Nucleus accumbens (tissue), 56 donors: ENCODE measurements at places on chromosomes 3 and 15.

GRCh38 chr3:189978753-189979152 lies 141.9 kb downstream of the P3H2 start:
- no peak for DNase-seq

DNA sequence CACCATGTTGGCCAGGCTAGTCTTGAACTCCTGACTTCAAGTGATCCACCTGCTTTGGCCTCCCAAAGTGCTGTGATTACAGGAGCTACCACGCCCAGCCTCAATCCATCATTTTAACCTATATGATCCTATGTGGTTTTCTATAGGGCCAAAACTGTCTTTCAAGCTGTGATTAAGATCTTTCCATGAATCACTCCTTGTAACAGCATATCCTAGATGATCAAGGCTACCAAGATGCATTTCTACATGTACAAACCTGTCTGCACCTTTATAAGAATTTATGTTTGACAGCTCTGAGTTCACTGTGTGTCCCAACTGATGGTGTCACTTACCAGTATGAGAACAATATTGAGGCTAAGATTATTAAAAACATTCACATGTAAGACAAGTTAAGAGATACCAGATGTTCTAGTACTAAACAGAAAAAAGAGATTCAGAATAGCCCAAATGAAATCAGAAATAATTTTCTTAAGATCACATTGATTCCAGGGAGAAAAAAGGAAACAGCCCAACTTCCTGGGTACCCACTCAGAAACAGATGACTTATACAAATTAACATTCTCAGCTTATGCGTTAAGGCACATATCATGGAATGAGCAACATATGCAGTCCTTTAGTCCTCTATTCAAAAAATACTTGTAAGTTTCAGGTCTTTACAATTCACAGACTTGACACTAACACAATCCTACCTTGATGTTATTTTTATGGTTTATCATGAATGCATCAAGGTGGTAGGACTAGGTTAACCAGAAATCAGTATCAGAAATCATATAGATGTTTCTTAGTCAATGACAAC lies 24.8 kb upstream of the PPIB start:
- no peak for DNase-seq

DNA sequence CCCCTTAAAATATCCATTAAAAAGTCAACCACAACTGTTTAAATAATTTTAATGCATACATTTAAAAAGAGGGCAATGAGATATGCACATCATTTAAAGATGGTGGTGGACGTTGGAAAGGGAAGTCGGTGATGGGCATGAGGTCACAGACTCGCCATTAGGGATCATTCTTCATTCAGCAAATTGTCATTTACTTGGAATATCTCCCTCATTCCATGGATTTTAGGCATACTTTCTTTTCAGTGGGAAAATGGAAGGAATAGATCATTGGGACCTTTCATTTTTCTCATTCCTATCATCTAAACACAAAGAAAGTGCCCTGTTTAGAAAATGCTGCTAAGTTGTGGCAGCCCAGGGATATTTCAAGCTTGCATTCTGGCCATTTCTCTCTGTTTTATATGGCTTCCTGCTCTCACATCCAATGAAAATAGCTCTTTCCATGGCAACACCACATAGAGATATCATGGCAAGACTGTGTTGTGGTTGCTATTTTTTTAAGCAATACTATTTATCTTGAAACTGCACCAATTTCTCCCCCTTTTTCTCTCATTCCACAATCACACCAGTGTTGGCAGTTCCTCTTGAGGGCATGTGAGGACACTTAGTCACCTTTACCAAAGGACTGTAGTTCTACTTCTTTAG lies 40.7 kb upstream of the LMCD1 start:
- DNase-seq: no peak

DNA sequence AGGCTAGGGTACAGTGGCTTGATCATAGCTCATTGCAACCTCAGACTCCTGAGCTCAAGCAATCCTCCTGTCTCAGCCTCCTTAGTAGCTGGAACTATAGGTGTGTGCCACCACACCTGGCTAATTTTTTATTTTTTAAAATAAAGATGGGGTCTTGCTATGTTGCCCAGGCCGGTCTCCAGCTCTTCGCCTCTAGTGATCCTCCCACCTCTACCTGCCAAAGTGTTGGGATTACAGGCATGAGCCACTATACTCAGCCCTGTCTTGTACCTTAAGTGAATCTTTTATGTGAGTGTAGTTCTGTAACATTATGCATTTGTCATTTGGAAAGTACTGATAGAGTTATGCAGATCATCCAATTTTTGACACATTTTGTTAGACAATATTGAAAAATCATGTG lies 66.9 kb upstream of the C15orf39 start:
- no peak for DNase-seq

- no peak for DNase-seq
Measured at GRCh38 chr3:61812517-61812916, 251.1 kb downstream of the PTPRG start.

DNA sequence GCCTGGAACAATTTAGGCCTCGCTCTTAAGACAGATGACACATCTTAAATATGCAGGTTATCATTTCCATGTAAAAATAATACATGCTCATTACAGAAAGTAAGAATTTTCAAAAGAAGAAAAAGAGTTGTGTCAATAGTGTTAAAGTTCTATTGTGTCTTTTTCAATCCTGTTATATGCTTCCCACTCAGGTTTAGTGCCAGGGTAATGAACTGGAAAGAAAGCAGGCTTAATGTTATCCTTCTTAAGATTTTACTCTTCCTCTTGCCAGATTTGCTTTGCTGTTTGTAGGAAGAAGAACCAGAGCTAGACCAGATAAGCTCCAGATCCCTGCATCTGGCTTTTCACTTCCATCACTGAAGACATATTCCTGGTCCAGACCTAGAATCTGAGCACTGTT lies 128.6 kb downstream of the TPRG1 start:
- no peak for DNase-seq

DNA sequence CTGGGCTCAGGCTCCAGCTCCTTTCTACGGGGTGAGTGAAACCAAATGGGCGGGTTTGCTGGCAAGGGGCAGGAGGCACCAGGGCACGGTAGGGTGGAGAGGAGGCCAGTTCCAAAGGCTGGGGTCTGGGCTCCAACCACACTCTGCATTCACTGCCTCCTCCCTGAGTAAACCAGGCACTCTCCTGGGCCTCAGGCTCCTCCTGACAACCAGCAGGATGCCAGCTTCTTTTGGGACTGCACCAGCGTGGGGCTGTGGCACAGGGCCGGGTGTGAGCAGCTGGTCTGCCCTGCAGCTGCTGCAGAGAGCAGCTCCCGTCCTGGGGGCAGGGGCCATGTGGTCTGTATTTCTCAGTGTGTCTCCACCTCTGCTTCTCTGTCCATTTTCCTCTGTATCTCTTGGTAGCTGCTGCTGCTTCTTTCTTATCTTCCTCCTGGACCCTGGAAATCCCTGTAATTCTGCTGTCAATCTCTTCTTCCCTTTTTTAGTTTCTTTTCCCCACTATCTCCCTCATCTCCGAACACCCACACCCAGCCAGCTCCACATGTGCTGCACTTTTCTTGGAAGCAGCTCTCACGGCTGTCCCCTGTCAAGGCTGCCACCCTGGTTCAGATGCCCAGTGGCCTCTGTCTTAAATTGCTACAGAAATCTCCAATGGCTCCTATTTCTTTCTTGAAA lies 54.9 kb upstream of the TBC1D21 start:
- DNase-seq: no peak

DNA sequence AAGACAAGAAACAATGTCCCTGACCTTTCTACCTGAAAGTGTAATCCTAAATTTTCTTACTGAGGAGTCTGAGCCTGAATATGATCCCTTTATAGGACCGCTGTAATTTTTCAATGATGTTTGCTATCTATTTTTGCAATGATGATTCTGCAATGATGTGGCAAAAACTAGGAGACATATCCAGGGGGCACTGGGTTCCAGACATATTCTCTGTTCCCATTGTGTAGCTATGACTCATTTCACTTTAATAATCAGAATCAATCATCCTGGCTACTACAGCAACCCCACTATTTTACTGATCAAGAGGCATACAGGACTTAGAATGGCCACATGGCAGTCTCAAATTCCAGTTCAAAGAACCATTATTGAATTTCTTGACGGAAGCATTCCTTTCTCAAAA lies 85.9 kb downstream of the AQR start:
- DNase-seq: no peak

DNA sequence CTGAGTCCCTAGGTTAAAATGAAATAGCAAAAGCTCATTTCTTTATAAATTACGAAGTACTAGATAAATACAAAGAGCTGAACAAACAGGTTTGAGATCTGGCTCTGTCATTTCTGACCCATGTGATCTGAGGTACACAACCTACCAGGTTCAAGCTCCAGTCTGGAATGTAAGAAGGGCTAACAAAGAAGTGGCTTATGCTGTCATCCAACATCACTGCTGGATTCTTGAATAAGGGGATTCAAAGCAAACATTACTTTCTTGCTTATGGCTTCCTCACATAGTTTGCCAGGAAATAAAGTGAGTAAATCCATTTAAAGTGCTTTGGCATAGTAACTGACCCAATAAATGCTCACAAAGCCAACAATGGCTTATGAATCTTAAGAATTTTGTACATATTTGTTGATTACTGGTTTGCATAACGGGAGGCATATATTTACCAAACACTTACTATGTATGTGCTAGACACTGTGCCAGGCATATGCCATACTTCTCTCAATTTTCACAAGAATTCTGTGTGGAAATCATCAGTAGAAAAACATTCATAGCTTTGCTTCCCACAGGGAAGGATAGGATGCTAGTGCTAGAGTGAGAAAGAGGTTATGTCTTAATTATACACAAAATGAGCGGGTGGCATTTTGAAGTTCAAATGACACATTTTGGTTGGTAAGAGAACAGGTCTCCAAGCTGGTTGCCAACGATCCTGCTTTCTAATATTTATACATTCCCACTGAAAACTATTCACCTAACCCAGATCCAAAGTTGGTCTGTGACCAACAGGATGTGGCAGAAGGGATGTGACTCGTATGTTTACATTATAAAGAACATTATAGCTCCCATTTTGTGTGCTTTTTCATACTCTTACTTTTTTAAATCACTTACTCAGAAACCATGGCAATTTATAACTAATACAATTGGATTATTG lies 38.7 kb upstream of the CSPG5 start:
- DNase-seq: no peak

DNA sequence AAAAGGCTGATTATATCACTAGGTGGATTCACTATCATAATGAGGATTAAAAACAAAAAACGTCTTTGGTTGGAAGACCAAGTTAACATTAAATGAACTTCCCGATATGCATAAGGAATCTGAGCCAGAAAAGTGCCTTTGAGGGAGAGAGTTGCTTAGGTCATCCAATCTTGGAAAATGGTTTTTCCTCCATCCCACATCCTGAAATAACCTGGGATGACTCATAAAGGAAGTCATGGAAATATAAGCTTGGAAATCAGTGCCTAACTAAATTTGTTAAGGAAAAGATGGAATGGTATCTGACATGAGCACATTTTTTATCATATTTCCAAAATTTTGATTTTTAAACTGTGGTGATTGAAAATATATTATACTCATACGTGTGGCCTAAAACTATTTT lies 66.0 kb downstream of the KBTBD8 start:
- DNase-seq: no peak

GRCh38 chr3:89260721-89261120 lies 153.3 kb downstream of the EPHA3 start:
- no peak for DNase-seq

- no peak for DNase-seq
Measured at GRCh38 chr3:24963762-24964625, 464.1 kb upstream of the RARB start.

DNA sequence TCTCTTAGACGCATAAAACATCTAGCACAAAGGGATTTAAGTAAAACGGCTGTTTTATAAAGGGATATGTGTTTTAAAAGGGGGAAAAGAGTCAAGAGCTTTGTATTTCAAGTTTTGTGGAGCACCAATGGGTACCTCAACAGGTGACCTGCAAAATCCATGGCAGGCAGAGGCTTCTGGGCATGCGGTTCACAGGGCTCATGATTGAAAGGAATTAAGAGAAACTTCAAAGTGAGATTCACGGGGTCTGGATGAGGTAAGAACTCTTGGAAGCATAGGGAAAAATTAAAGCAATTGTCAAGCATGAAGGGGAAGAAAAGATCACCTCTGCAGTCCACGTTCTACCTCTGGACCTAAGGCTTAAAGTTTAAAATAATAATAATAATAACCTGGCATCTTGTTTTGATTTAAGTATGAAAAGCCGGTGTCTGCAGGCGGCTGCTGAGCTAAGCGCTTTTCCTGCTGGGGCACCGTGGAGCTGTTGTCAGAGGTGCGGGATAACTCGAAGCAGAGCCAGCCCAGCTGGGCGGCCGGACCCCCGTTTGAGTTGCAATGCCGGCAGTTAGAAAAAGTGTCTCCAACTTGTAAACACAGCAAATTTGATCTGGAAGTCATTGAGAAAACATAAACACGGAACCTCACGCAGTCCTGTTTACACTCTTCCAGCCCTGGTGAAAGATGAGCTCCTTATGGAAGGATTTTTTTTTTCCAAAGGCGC lies 40.5 kb downstream of the HES1 start:
- DNase-seq: no peak

DNA sequence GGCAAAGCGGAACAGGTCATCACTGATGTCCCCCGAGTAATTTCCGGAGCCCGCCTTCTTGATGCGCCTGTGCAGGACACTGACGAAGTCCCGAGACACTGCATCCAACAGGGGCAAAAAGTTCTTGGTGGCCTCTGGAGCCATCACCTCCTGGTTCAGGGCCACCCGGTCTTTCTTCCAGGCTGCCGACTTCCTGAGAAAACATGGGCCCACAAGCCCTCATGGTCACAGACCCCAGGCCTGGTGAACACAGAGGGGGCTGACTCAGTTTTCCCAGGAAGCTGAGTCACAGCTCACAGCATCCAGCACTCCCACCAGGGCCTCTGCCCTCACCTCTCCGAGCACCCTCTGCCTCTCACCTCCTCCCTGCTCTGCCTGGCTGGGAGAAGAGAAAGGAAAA lies 22.4 kb downstream of the CYP11A1 start:
- no peak for DNase-seq

GRCh38 chr15:59399465-59400102 lies 26.9 kb upstream of the MYO1E start:
- DNase-seq: no peak

- no peak for DNase-seq
Measured at GRCh38 chr15:68435966-68436365, 4.0 kb upstream of the ITGA11 start.

DNA sequence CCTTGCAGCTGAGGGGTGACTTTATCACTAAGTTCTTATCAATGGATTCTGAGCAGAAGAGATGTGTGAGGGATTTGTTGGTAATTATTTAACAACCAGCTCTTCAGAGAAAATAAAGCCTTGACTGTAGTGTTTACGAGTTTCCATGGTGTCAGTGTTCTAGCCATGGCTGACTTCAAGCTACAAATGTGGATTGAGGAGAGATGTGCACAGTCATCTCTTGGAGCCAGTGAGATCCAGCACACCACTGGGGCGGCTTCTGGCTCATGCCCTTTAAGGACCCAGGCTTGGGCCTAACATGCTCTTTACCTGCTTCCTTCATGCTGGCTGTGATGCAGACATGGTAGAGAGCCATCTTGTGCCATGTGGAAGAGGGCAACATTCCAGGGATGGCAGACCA lies 145.6 kb upstream of the MRPS22 start:
- DNase-seq: no peak

DNA sequence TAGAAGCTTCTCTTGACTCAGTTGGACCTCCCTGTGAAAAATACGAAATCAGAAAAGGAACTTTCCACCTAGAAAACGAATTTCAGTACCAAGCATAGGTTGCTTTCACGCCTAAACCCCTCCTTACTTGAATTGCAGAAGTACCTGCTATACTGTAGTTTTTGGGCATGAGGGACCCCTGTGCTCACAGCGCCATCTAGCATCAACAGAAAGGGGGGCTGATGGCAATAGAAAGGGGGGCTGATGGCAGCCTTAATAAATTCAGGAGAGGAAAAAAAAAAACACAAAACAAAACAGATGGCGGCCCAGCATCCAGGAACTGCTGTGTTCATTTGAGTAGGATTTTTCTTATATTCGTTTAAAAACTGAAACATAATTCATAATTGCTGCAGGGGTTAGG lies 96.7 kb downstream of the NPAP1 start:
- DNase-seq: no peak
